ENCODE measurements at places on chromosomes 4 and X.

- no peaks in the 10 kb centered on the region for H3K27me3 ChIP-seq
- H3K36me3 ChIP-seq, result peaks cover 56% of the 10 kb centered on the region
- DNase-seq, result no peak
- H3K4me1 ChIP-seq, result peaks cover 64% of the 10 kb centered on the region
- peak overlapping the region; percentile 58 for H3K4me3 ChIP-seq
Measured at GRCh38 chr4:67522851-67523671, 22.2 kb downstream of the CENPC start.

DNA sequence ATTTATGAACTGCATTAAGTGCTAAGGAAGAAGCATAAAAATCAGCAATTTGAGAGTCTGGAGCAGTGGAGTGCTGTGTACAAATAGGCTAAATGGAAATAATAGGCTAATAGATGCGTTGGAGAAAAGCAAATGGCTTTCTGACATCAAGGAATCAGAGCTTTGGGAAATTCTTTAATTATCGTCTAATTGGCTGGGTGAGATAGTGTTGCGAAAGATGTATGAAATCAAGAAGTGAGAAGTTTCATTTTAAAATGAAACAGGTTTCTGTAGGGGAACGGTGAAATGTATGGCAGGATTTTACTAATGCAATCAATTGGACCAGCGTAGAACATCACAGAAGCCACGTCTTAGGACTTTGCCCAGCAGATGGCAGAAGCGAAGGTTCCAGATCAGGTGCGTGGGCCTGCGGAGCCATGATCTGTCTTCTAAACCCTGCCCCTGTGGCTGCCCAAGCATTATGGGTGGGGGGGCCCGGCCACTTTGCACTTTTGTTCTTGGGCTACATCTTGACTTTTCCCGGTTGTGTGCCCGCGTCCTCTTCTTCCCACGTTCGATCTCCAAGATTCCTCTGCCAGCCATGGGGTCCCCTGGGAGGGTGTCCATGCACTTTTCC is 118.5 kb upstream of the SHISA3 start:
- H3K36me3 ChIP-seq, result no peaks in the 10 kb centered on the region
- DNase-seq, result no peak
- peaks cover 8% of the 10 kb centered on the region for H3K4me1 ChIP-seq

- no peak overlapping the region for H3K27ac ChIP-seq
- H3K4me1 ChIP-seq, result peaks cover 2% of the 10 kb centered on the region
- H3K4me3 ChIP-seq, result no peak overlapping the region
- DNase-seq, result no peak
Measured at GRCh38 chrX:107167163-107167921, 38.9 kb downstream of the NUP62CL start.

DNA sequence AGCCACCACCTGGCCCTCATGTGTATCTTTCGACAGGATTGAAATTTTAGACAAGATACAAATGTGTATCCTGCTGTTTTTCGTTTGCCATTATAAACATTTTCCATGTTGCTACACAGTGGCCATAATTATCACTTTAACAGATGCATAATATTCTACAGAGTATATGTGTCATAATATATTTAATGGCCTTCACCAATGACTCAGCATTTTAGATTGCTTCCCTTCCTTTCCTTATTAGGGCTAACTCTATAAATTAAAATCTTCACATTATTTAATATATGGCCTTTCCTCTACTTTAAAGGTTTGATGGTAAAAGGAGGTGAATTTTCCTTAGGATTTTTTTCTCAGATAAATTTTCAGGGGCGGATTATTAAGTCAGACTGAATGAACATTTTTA is 97.4 kb downstream of the HS6ST2 start:
- no peak overlapping the region for H3K4me3 ChIP-seq
- H3K4me1 ChIP-seq, result peaks cover 5% of the 10 kb centered on the region
- no peaks in the 10 kb centered on the region for H3K36me3 ChIP-seq
- no peaks in the 10 kb centered on the region for H3K27me3 ChIP-seq
